ENCODE measurements at places on chromosomes 16 and 17.
A peak's percentile ranks its signal among the peaks of the same experiment; 100 is the strongest.

GRCh38 chr17:8253801-8254200 lies 4.7 kb downstream of the PFAS start:
- DNase-seq, result no peak

DNA sequence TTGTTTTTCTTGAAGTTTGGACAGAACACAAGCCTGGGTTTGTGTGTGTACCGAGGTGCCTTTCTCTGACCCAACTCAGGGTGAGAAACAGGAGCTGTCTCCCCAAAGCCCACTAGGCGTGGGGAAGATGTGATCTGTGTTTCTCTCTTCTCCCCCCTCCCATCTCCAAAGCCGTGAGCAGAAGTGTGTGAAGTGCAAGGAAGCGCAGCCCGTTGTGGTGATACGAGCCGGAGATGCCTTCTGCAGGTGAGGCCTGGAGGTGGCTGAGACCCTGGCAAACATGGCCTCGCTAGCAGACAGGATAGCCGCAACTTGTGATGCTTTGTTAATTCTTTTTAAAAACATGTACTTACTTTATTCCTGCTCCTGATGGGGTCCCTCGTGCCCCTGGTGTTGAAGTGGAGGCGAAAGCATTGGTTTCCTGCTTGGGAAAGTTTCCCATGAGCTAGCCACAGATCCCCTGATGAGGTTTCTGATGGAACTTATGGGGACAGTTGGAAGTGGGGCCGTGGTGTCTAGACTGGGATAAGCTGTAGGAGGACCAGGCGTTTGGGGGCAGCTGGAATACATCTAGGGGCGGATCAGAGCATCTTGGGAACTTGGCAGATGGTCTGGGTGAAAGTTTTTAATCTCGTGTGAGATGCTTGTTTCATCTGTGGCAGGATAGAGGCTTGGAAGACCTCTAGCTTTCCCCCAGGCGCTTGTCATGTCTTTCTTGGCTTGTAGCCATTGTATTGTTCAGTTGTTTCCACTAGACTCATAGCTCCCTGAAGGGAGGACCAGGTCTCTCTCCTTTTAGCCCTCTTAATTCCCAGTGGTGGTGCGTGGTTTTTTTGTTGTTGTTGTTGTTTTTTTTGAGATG lies 893 bp downstream of the CTU2 start:
- DNase-seq, result no peak

DNA sequence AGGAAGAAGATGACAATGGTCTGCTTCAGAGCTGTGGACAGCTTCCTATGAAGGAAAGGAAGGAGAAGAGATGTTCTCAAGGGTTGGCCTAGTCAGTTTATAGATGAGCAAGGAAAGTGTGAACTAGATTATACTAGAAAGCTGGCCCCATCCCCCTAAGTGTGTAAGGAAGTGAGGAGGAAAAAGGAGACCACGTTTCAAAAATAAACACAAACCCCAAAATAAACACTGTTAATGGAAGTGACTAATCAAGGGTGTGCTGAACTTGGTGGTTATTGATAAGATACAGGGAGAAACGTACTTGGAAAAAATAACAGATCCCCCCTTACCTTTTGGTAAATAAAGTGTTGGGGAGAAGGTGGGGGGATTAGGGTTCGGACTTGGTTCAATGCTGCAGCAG lies 267.1 kb downstream of the SOX9 start:
- no peak for DNase-seq

DNA sequence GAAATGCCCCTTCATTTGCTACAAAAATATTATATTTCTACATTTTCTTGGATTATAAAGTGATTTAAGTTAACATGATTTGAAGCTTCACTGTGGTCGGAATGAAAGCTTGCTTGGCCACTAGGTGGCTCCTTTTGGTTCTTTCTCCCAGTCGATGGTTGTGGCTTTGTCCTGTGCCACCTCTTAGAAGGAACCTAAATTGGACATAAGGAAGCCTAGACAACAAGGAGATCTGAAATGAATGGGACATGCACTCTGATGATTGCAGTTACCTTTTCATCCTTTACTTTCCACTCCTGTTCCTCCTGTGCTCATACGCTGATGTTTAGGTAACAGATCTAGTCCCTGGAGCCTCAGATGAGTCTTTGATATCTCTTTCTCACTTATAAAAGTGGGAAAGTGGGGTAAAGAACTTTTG lies 39.2 kb downstream of the FTO start:
- DNase-seq, result peak; percentile 42

DNA sequence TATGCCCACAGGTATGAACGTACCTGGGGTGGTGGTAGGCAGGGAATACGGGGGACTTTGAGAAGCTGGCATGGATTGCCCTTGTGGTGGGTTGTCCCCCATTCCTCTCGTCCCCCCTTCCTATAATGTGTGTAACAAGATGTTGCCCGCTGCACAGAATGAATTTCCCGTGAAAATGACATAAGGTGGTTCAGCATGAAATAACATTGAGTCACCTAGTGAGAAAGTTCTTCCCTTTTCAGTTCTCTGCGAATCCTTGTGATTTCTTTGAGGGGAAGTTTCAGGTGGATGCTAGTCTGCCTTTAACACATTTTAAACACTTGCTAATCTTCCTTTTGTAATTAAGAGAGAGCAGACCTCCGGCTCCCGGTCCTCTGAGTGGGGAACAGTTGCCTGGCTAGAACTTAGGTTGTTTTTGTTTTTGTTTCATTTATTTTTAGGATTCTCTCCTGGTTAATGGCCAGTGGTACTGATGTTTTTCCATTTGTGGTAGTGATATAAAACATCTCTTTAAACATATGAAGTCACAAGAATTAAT lies 58.9 kb downstream of the RAP1GAP2 start:
- DNase-seq, result no peak

GRCh38 chr16:27703545-27703944 lies 153.6 kb downstream of the KATNIP start:
- no peak for DNase-seq

DNA sequence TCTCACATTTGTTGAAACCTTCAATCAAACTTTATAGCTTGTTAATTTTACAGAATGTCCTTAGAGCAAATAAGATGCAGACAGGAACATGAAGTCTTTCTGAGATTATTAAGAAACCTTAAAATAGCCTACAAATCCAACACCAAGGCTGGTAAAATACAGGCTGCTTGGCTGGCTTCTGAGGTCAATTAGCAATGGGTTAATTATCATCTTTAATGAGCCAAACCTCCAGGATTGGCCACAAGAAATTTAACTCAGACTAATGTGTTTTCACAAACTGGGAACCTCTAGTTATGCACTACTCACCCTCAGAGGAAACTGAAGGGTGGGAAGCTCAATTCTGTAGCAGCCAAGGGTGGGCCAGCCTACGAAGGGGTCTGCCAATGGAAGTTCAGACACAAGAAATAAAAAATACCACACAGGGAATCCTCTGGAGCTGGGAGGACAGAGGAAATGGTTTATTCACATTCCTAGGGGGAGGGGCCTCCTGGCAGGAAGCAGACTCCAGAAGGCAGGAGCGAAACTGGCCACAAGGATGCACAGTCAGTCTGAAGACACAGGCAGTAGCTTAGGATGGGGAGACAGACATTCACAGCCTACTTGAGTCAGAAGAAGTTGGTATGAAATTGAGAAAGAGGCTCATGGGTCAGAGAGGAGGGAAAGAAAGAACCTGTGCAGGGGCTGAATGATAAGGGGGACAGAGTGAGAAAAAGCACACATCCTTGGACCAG lies 36.1 kb downstream of the HIC1 start:
- no peak for DNase-seq

- peak; percentile 96 for DNase-seq
These were observed 178.3 kb downstream of the PRKCB start for GRCh38 chr16:24013864-24014645.

- DNase-seq, result no peak
These were observed 15.4 kb downstream of the ARL2BP start for GRCh38 chr16:57260294-57260929.
